Dorsolateral prefrontal cortex (tissue), 122 donors: ENCODE measurements at places on chromosomes 1 and 21.

- no peak for DNase-seq
Measured at GRCh38 chr1:194358208-194358581, 1171.8 kb upstream of the B3GALT2 start.

DNA sequence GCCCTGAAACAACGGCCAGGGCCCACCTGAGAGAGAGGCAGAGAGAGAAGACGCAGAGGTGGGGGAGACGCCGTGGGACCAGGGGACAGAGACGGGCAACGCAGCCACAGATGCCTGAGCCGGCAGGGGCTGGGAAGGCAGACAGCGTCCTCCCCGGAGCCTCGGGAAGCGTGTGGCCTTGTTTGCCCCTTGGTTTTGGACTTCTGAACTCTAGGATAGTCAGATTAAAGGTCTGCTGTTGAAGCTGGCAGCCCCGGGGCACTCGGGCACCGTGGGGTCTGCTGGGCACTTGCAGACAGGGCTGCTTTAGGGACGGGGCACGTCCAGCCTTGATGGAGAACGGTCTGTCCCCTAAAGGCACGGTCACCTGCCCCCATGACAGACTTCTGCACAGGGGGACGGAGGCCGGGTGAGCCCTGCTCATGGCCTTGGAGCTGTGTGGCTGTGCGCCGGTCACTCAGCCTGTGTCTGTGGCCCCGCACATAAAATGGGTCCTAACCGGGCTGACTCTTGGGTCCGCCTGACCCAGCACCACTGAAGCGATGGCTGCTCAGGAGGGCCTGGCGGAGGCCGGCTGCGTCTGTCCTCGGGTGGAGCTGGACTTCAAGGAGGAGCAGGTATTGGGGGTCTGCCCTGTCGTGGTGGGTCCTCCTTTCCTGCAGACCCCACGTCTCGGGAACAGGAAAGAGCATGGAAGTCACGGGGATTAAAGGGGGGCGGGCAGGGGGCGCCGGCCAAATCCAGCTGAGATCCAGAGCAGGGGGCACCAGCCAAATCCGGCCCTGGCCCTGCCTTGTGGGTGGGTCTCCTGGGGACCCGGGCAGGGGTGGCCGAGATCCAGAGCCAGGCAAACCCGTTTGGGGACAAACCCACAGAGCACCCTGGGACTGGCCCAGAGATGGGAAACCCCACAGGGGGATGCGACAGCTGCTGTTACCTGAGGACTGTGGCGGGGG is 9.6 kb upstream of the RNF223 start:
- no peak for DNase-seq

DNA sequence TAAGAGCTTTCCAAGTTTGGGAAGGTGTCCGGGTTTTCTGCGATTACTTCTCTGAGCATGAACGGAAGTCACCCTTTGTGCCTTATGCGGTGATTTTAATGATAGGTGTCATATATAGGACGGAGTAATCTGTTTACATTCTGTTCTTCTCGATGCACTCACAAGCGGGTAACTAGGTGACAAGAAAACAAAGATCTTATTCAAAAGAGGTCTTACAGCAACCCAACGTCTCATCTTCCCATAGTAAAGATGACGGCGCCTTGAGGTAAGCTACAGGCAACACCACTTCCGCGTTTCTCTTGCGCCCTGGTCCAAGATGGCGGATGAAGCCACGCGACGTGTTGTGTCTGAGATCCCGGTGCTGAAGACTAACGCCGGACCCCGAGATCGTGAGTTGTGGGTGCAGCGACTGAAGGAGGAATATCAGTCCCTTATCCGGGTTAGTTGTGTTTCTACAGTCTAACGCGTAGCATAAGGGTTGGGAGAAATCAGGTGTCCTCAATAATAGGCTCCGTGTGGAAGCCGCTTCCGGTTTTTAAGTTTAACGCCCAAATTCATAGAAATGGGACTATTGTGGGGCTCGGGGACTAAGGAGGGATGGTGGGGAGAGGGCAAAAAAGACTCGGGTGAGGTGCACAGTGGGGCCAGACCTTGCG is at the start of gene UFC1:
TSS of gene UFC1 (plus strand) at position 297 of the 656 bp plus-strand sequence. CDS start at position 317, 20 bp downstream.
- peak; percentile 69 for DNase-seq

- DNase-seq, result no peak
Measured at GRCh38 chr1:237701534-237701933, 189.2 kb downstream of the ZP4 start.

GRCh38 chr1:209046935-209047334 is 536.6 kb upstream of the CAMK1G start:
- no peak for DNase-seq

DNA sequence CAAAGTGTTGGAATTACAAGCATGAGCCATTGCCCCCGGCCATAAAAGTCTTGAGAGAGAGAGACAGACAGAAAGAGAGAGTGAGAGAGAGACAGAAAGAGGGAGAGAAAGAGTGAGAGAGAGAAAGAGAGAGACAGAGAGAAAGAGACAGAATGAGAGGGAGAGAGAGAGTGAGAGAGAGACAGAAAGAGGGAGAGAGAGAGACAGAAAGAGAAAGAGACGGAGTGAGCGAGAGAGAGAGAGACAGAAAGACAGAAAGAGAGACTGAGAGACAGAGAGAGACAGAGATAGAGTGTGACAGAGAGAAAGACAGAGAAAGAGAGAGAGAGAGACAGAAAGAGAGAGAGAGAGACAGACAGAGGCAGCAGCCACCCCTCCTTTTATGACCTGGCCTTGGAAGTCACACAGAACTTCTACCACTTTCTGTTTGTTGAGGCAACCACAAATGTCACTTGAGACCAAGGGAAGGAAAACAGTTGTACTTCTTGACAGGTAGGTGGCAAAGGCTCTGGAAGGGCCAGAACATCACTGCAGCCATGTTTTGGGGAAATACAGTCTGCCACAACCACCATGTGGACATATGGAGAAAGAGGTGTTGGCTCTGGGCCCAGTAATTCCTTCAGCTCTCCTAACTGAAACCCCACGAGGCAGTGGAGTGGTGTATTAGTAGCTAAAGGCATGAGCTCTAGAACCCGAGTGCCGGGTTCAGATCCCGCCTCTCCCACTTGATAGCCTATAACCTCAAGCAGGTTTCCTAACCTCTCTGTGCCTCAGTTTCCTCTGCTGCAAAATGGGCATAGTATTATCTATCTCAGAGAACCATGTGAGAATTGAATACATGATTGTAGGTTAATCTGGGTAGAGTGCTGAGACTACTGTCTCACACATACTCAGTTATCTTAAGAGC is 50.6 kb downstream of the TNFRSF8 start:
- no peak for DNase-seq

GRCh38 chr1:65238010-65238409 is 71.3 kb upstream of the DNAJC6 start:
- no peak for DNase-seq
